ENCODE measurements at places on chromosomes 1 and 21.

DNA sequence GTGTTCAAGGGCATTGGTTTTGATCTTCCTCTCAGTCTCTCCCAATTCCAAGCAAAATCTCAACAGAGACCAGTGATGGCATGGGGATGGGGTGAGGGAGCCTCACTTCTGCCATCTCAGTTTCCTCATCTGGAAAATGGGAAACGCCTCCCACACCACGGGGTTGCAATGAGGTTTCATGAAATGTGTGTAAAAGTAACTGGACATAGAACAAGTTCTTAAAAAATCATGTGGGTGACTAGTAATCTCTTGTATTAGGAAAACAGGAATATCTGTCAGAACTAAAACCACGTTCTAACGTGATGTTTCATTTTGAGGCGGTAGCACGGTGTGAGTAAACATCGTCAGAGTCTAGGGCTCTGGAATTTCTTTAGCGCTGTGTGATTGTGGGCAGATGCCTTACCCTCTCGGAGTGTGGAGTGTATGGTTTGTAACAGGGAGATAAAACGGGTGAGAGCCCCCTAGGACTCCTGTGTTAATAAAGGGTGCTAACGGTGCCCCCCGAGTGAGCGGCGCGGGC lies 55.5 kb upstream of the DNAJC6 start:
- no peak for DNase-seq

DNA sequence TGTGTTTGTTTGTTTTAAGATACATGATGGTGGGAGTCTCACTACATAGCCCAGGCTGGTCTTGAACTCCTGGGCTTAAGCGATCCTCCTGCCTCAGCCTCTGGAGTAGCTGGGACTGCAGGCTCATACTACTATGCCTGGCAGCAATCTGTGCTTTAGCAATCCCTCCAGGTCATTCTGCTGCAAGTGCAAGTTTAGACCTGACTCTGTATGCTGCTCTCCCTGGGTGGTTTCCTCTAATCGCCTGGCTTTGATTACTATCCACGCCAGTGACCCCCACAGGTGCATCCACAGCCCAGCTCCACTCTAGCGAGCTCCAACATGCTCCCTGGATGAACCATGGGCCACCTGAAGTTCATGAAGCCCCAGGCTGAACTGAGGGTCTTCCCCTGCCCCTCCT lies 15.5 kb upstream of the PABPC4 start:
- no peak for DNase-seq

GRCh38 chr1:32199717-32200072 lies 700 bp upstream of the CCDC28B start:
- DNase-seq, result peak; percentile 49

- DNase-seq, result no peak
Measured at GRCh38 chr21:41979751-41980369, 26.0 kb upstream of the C2CD2 start.

- no peak for DNase-seq
Measured at GRCh38 chr1:173002891-173003838, 47.6 kb downstream of the TNFSF18 start.

DNA sequence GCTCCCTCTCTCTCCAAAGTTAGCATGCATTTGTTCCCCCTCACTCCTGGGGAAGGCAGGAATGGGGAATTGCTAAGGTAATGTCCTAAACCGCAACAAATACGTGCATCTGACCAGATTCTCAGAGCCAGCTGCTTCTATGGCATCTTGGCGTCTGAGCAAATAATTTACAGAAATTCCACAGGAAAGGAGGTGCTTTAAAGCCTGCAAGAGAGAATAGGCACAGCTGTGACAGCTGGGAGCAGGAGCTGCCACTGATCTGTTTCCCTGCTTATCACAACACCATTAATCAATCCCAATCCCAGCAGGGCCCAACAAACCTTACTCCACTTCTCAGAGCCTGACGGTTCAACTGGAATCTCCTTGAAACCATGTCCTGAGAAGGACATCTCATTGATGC lies 83.5 kb upstream of the ZNF281 start:
- DNase-seq, result no peak

DNA sequence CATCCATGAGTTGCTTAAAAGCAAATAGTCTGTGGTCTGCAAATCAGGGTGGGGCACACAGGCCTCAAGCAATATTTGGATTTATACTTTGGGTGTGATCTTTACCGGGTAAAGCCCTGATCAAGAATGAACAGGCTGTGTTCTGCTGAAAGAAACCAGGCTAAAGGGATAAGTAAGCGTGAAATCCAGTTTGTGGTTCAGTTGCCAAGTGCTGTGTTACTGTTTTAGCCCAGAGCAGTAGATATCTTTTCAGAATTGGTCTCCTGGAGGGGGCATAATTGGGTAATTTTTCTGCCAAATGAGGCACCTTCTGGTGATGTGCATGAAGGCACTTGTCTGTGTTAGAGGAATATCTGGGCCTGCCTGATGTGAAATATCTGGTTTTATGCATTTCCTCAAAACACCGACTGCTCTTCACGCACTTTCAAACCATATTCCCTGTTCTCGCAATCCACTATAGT lies 21.4 kb downstream of the AIM2 start:
- DNase-seq, result no peak

DNA sequence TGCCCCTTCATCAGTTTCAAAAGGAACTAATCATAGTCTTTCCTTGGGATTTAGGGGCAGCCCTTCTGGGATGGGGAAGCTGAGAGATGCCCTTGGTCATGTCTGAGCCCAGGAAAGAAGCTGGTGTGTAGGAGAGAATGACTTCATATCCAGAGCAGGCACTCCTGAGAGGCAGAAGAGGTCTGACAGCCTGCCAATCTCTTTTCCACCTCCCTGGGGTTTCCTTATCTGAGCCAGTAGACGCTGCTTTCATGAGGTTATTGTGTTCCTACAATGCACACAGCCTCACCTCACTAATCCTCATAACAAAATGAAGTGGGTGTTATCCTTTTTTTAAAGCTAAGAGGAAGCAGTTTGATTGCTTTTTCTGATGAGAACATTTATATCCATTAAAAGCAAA lies 14.1 kb downstream of the ROR1 start:
- no peak for DNase-seq

DNA sequence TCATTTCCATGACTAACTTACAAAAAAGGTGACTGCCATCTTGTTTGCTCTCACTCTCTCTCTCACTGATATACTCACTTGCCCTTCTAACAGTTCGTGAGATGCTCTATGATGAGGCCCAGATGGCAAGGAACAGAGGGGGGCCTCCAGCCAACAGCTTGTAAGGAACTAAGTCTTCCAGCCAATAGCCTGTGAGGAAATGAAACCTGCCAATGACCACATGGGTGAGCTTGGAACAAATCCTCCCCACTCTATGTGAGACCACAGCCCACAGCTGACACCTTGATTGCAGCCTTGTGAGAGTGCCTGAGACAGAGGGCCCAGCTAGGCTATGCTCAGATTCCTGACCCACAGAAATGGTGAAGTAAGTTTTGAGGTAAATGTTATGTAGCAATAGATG lies 153.7 kb downstream of the HHIPL2 start:
- DNase-seq, result no peak

- DNase-seq, result no peak
Measured at GRCh38 chr21:14757533-14758327, 211.6 kb upstream of the SAMSN1 start.

DNA sequence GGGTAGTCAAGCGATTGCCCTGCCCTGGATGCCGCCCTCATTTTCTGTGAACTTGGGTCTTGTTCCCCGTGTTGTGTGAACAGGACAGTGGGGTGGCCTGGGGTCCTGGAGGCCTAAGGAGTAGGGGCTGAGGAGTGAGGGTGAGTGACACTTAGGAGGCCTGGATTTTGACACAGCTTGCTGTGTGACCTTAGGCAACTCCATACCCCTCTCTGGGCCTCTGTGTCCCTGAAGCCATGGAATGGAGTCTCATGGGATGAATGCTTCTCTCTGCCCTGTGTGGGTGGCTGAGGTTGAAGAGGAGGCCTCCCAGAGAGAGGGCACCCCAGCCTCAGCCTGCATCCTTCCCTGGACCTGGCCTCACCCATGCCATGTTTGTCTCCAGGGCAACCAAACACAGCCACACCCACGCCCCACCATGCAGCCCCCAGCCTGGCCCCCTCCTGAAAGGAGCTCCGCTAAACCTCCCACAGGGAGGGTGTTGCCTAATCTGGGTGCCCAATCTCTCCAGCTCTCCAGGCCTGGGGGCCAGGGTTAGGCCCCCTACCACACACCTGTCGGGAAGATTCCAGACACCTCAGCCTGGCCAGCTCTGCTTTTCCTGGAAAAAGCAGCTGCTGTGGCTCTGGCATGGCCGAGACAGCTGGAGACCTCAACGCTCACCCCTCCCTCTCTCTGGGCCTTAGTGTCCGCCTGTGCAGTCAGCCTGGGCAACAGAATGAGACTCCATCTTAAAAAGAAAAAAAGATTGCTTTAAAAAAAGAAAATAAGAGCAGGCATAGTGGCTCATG lies 9.9 kb downstream of the MYOM3 start:
- DNase-seq, result no peak

GRCh38 chr1:53121319-53122172 lies 20.9 kb downstream of the SLC1A7 start:
- peak; percentile 7 for DNase-seq

DNA sequence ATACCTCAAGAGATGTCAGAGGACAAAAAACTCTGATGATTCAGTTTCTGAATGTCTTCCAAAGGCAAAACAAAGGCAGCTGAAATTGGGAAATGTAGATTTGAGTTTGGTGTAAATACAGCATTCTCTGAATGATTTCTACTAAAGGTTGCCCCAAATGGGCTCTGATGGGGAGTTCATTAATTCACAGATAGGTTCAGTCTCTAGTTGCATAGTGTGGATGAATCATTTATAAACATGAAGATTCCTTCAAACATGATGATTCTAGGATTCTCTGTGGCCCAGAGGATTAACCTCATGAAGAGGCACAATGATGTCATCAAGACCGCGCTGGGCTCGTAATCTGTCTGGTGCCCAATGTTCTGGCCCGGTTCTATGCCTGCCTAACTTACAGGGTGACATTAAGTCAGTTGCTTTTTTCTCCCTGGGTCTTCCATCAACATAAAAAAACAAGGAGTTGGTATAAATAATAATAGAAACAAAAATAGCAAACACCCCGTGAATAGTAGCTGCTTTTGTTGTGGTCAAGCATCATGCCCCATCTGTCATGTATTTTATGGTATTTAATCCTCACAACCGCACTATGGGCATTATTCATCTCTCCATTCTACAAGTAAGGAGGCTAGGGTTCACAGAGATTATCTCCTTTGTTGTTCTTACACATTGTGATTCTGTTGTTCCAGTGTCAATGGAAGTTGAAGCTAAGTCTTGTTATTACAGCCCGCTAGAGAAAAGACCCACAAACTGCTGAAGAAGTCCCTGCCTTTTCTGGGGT lies 509.6 kb upstream of the USP24 start:
- no peak for DNase-seq

- no peak for DNase-seq
Measured at GRCh38 chr1:240462766-240463395, 149.1 kb downstream of the GREM2 start.

- DNase-seq, result no peak
Measured at GRCh38 chr1:199684686-199685273, 342.7 kb upstream of the NR5A2 start.

GRCh38 chr1:71049951-71050598 lies 2.5 kb upstream of the PTGER3 start:
- no peak for DNase-seq

DNA sequence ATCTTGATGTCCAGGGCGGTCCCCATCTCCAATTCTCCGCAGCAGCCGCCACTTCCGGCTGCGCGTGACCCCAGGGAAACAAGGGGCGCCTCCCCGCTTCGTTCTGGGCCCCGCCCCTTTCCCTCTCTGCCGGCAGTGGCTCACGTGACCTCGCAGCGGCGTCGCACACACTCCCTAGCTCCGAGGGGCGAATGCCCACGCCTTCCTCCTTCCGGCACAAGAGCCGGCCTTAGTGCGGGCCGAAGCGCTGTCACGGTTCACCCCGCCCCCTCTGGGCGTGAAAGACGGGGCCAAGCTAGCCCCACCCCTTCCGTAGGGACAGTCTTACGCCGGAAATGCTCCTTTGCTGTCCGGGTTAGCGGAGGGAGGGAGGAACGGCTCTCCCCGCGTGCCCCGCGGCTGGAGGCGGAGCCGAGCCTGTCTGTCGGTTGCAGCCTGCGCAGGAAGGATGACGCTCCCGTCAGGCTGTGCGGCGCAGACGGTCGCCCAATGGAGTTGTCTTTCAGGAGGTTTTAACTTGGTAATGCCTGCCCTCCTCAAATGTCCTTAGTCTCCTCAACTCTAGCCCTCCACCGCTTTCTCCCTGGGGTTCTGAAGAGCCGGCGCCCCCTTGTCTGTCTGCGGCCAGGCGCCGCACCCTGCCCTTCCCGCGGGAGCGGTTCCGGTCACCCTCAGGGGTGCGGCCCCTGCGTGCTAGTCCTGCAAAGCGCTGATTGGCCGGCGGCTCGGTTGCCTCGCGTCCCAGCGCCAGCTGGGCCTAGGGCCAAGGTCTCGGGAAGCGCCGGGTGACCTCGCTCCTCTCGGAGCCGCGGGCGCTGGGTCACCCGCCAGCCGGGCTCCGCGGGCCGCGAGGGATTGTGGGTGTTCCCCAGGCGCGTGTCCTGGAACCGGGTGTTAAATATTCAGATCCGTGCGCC lies at the start of gene VPS26C:
Gene VPS26C (minus strand): TSS at position 66 of the 917 bp plus-strand sequence. CDS start 40 bp downstream, at position 26.
- DNase-seq, result peak; percentile 99

DNA sequence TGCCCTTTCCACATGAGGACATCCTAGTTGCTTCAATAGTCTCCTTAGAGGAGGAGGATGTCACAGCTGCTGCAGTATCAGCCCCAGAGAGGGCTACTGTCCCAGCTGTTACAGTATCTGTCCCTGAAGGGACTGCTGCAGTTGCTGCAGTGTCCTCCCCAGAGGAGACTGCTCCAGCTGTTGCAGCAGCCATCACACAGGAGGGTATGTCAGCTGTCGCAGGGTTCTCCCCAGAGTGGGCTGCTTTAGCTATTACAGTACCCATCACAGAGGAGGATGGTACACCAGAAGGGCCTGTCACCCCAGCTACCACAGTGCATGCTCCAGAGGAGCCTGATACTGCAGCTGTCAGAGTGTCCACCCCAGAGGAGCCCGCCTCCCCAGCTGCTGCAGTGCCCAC lies 78.5 kb upstream of the BMP8A start:
- DNase-seq, result no peak

DNA sequence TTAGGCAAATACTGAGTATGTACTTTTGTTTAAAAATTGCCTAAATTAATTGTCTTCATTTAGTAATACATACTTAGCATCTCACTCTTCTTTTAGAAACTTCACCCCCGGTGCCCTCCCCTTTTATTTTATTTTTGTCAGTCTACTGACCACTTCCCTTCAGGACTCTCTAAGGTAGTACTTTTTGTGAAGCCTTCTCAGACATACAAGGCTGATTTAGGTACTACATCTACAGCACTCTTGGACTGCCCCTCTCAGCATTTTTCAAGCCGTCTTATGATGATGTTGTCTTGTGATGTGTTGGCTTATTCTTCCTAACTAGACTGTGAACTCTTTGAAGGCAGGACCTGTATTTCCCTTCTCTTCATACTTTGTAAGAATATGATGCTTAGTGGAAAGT lies 24.7 kb downstream of the RPS6KC1 start:
- DNase-seq, result no peak

GRCh38 chr1:64107632-64108031 lies 95.8 kb upstream of the UBE2U start:
- no peak for DNase-seq

DNA sequence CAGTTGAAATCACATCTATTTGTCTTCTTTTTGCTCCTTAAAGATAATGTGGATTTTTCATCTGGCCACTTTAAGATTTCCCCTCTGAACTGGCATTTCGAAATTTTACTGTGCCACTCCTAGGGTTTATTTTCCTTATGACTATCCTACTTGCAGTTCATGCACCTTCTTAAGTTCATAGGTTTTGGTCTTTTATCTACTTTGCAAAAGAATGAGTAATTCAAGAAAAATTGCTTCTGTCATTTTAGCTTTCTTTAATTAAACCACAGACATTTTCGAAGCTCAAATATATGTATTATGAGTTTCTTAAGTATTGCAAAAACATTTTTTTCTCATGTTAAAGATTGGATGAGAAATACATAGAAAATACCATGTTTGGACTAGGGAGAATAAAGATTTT lies 1244.8 kb upstream of the TMPRSS15 start:
- DNase-seq, result no peak
